ENCODE measurements at places on chromosomes 2 and 18.

GRCh38 chr2:11701206-11701605 lies 31.2 kb upstream of the NTSR2 start:
- no peak for DNase-seq

GRCh38 chr2:42809819-42810120 lies 17.4 kb upstream of the HAAO start:
- no peak for DNase-seq

DNA sequence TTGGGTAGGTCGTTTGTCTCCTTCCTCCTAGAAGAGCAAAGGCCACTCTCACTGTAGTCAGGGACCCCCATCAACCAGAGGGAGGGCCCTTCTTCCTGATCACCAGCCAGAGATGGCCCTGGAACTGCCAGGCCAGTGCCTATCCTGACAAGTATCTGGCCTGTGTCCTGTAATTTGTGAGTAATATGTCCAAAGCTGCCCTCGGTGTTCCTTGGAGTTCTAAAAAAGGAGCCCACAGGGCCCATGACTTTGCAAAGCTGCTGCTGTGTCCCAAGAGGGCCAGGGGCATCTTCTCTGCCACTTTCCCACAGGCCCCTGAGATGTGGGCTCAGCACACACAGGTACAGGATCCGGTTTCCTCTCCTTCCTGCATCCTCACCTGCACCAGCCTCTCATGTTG lies 212.4 kb downstream of the SEPTIN10 start:
- DNase-seq: no peak

DNA sequence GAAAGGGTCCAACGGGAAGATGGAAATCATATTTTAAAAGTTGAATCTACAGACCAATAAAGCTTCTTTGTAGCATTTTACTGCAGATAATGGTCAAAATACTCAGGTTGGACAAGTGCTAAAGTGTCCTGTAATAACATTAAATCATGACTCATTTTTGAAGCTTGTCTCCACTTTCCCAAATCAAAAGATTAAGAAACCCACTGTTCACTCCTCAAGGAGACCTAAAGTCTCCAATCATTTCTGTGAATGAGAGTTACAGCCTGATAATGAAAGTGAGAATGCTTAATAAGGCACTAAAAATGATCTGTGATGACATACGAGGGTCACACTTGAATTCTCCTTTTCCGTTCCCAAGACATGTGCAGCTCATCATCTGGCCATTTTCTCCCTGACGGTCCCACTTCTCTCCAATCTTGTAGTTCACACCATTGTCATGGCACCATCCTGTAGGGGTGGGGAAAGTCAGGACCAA lies 53.4 kb downstream of the ATIC start:
- DNase-seq: no peak

DNA sequence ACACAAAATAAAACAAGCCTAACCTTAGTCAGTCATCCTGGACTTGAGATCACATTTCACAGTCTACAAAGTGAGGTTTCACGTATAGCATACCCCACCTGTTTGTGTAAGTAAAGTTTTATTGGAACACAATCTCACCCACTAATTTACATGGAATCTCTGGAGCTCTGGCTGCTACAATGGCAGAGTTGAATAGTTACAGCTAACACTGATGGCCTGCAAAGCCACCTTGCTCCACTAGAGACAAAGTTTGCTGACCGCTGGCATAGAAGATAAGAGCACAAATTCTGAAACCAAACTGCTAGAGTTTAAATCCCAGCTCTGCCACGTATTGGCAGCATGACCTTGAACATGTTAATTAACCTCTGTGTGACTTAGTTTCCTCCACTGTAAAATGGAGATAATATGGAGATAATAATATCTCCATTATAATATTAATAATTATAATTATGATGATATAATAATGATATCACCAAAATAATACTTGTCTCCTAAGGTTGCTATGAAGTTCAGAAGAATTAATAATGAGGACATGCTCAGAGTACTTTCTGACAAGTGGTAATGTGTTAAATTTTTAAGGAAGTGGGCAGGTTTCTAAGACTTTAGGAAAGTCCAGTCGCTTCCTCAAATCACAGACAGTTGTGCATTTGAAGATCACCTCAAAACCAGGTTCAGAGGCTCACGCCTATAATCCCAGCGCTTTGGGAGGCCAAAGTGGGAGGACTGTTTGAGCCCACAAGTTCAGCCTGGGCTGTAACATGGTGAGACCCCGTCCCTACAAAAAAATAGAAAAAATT lies 204.6 kb downstream of the SH3RF3 start:
- no peak for DNase-seq

DNA sequence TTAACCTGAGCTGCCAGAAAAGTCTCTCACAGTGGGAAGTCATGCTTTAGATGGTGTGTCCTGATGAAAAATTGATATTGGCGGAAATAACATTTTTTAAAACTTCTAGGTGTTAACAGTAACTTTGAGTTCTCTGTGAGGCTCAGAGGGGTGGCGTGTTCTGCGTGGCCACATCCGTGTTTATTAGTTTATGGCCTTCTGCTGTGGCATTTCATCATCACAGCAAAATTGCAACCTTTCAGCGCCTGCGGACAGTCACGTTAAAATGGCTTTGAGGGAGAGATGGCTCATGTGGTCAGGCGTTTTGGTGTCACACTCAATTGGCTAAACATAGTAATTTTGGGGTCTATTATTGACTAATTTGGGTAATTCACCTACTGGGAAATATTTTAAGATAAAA lies 42.4 kb downstream of the KLHL29 start:
- no peak for DNase-seq

- DNase-seq: no peak
Measured at GRCh38 chr2:223860809-223861738, 23.7 kb upstream of the AP1S3 start.

DNA sequence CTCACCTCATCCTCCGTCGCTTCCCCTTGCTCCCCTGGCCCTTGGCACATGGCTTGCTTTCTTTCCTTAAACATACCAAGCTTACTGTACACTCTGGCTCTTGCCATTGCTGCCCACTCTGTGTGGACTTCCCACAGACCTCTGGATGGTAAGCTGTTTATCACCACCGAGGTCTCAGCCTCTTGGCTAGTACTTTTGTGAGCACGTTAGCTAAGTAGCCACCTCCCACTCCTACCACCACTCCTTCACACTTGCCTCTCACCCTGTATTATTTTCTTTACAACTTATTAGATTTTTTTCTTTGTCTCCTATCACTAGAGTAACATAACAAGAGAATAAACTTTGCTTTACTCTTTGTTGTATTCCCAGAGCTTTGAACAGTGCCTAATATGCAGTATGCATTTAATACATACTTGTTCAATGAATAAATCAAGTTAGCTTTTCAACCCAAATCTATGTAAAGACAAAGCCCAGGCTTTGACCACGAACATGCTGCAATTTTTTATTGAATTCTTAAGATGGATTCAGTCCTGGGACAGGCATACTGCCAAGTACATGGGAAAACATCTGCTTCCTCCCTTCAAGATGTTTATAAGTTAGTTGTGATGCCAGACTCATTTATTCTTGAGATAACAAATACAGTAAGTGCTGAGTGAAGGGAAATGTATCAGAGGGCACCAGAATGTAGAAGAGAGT lies 25.0 kb upstream of the MSGN1 start:
- no peak for DNase-seq

DNA sequence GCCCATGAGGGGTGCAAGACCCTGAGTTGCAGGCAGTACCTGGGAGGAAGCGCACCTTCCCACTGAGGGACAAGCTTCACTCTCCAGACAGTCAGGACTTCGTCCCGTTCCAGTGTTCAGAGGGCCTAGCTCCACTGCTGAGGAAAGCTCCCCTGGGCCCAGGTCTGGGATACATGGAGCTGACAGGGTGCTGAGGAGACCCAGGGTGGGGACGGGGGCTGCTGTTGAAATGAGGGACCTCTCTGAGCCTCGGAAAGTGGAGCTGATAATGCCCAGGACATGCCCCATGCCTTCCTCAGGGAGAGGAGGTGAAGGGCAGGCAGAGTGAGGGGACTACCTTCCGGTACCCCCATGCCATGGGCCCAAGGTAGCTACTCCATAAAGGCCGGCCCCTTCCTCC lies 169.2 kb upstream of the MYCN start:
- no peak for DNase-seq

- DNase-seq: no peak
Measured at GRCh38 chr18:45642238-45642637, 27.0 kb downstream of the SLC14A2 start.

DNA sequence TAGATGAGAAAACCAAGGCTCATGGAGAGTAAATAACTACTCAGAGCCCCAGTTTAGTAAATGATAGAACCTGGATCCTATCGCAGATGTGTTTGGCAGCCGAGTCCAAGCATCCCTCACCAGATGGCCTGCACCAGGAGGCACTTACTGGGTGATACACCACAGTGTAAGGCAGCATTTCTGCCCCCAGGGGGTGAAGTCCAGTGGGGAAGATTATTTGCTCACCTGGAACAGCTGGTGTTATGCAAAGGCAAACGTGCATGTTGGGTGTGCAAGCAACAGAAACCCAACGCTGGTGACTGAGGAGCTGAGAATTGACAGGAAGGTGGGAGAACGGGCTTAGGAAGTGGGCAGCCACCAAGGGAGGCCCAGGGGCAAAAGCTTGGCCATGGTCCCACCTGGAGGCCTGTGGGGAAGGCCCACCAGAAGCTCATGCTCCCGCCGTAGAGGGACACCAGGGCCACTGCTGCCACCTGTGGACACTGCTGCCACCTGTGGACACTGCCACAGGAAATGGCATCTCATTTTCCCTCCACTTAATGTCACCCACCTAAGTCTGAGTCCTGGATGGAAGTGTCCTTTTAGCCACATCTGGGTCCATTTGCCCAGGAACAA lies 100.6 kb downstream of the TFCP2L1 start:
- DNase-seq: no peak

DNA sequence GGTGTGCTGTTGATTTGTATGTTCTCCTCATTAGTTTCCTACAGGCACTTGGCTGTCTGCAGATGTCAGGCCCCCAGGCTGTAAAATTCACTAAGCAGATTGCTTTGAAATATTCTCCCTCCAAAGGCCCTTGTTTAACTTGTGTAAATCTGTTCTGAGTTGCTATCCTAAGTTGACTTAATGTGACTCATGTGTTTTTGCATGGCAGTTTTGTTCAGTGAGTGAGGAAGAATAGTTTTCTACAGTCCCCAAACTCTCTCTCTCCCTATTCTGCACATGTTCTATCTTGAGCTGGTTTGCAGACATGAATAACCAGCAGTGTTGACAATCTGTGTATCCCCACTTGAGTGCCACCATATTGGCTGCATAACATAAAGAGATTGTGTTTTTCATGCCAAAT lies 1005.4 kb upstream of the DDX18 start:
- no peak for DNase-seq
